RPMI8226 (cell line): ENCODE measurements at places on chromosomes 3 and 15.

DNA sequence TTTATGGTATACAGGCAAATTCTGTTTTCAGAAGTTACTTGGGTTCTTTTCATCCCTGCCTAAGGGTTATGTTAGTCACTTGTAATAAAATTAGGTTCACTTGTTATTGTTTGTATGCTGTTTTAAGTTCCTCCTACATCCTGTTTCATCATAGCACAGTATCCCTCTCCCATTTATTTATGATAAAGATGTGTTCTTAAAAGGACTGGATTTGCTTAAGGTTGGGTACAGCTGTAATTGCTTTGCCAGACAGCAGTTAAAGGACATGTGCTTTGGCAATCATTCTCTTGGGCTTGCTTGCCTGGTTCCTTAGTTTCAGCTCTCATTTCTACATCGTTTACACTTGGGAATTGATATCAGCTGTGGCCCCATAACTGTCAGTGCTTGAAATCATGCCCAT is 11.7 kb downstream of the ATP2C1 start:
- DNase-seq: no peak

DNA sequence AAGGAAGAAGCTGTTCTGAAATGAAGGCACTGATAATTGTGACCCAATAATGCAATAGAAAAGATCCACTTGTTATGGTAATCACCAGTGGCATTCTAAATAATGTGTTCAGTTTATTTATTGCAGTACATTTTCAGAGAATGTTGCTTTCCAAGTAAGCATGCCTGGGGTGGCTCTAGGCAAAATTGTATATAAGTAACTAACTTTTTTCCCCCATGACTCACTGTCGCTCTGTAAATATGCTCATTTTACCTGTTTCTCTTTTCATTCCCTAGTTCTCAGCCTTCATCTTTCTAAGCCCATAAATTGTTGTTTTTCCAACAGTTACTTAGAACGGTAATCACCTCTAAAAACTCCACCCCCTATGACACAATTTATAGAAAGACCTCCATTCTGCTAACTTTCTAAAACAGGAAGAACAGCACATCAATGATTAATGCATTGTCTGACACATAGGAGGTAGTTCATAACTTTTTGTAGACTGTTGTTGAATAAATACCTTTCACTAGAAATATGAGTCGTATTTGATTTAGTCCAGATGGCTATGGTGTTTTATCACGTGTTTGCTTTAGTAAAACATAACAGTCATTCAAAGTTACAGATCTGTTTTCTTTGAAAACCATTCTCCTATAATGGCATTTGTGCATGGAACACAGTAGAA is 143.1 kb downstream of the LSAMP start:
- no peak for DNase-seq

- DNase-seq: no peak
These were observed 2.0 kb upstream of the TPRG1 start for GRCh38 chr3:189169728-189170127.

GRCh38 chr3:115525731-115526130 is 97.6 kb upstream of the GAP43 start:
- DNase-seq: no peak

GRCh38 chr3:178966299-178967176 is 105.1 kb downstream of the ZMAT3 start:
- DNase-seq: peak; percentile 56
